A549 treated with RU486 at 1 μM for 4 hours (cell line): ENCODE measurements at places on chromosomes 6 and 20. TPM values are rescaled to one million over a fixed set of nuclear protein-coding genes. Genes with fewer than 3 reads are reported as not detected.

SYCP2 gene
- 0.30 to 0.80 TPM (median 0.32 TPM) in 5 replicates for total RNA-seq

UST gene
- 2.2 to 3.5 TPM (median 2.5 TPM) in 5 replicates for total RNA-seq

FERMT1 gene
- 15.8 to 17.7 TPM (median 17.0 TPM) in 5 replicates for total RNA-seq

UBE2C gene
- total RNA-seq = 226 to 288 TPM (median 250 TPM) in 5 replicates

PTK6 gene
- total RNA-seq = 1.8 to 3.3 TPM (median 2.4 TPM) in 5 replicates

AVP gene
- total RNA-seq = not detected in 5 replicates
